Naive B cell (primary cell): ENCODE measurements at places on chromosomes 13 and 19. TPM values are rescaled to one million over a fixed set of nuclear protein-coding genes. Genes with fewer than 3 reads are reported as not detected.

ATP8A2 gene
- polyA plus RNA-seq: 0.03 TPM

ZNF285 gene
- polyA plus RNA-seq: 6.4 TPM

GIPR gene
- polyA plus RNA-seq: not detected

TINCR gene
- polyA plus RNA-seq: 0.32 TPM

RASIP1 gene
- 0.48 TPM for polyA plus RNA-seq

MEF2B gene
- polyA plus RNA-seq: not detected

ZNF66 gene
- polyA plus RNA-seq: 8.2 TPM

NLRP9 gene
- not detected for polyA plus RNA-seq

HSPB6 gene
- polyA plus RNA-seq: not detected

SOX1 gene
- polyA plus RNA-seq: not detected

PNMA8A gene
- not detected for polyA plus RNA-seq

C13orf42 gene
- not detected for polyA plus RNA-seq

FAM216B gene
- polyA plus RNA-seq: not detected

ZNF780B gene
- 15.6 TPM for polyA plus RNA-seq

ZNF835 gene
- 4.6 TPM for polyA plus RNA-seq
